Esophagus muscularis mucosa (tissue), 4 donors: ENCODE measurements at places on chromosomes 5 and 9. TPM values are rescaled to one million over a fixed set of nuclear protein-coding genes. Genes with fewer than 3 reads are reported as not detected.

- no peak for DNase-seq
These were observed at the start of gene RGS7BP for GRCh38 chr5:64505769-64506566. RGS7BP (plus strand) TSS chr5:64506015; CDS start chr5:64506625, 610 bp downstream.

- DNase-seq = no peak
These were observed 14.6 kb upstream of the LAMC3 start for GRCh38 chr9:130994135-130995085.

GRCh38 chr9:107274096-107274495 lies 9.0 kb upstream of the RAD23B start:
- no peak for DNase-seq

DNA sequence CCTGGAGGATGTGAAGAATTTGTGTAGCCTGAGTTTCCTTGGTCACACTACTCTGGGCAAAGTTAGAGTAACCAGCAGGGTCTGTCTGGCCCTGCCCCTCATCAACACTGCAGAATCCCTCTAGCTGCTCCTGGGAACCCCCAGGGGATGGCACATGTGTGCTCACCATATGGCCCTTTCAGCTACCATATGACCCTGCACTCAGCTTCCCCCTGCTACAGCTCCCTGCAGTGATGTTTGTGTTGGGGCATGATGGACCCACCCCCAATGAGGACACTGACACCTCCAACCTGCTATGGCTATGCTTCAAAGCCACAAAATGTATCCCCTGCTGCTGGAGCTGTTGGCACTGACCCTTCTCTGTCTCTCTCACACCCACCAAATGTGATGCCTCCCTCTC lies 152.7 kb downstream of the SNX18 start:
- no peak for DNase-seq

DNA sequence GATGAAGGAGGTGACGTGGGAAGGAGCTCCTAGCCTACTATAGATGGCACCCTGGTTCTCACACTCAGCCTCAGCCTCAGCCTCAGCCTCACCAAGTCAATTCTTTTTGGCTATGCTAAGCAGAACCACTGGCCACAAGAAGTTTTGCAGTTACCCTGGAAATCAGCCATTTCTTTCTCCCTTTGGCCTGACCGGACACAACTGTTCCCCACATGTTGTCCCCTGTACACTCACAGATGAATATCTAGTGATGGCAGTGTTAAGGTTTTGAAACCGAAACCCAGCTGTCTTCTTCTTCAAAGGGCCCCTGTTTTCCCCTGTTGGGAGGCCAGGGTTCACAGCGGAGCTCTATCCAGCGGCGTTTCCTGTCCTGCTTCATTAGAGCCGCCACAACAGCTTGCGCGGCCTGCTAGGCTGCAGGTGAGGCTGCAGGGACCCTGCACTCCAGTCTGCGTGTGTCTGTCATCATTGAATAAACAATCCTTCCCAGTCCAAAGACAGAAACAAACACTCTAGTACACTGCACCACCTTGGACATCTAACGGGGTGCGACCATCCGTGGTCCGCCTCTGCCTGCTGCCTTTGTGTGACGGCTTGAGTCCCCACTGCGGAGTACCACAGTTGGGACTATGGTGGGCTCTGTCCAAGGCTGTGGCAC lies 250.5 kb downstream of the DENND1A start:
- DNase-seq = no peak

GRCh38 chr5:176779537-176779936 lies 30.8 kb upstream of the UNC5A start:
- no peak for DNase-seq

Gene ADAMTS13
- total RNA-seq = 1.3 TPM

Gene PRUNE2
- 709 TPM for total RNA-seq
